ENCODE measurements at places on chromosomes 1 and 21. TPM values are rescaled to one million over a fixed set of nuclear protein-coding genes. Genes with fewer than 3 reads are reported as not detected.

FMO2 gene
- 98.5 TPM for total RNA-seq

CLCA1 gene
- not detected for total RNA-seq

POU3F1 gene
- total RNA-seq, result not detected

APOBEC4 gene
- not detected for total RNA-seq

C4BPB gene
- total RNA-seq, result not detected

KLF17 gene
- not detected for total RNA-seq

PTPN7 gene
- not detected for total RNA-seq

TNFRSF8 gene
- 0.05 TPM for total RNA-seq

S100A7 gene
- total RNA-seq, result not detected

OR6Y1 gene
- not detected for total RNA-seq
